Ecto neural progenitor cell (in vitro differentiated cells): ENCODE measurements at places on chromosomes 12 and 14.

DNA sequence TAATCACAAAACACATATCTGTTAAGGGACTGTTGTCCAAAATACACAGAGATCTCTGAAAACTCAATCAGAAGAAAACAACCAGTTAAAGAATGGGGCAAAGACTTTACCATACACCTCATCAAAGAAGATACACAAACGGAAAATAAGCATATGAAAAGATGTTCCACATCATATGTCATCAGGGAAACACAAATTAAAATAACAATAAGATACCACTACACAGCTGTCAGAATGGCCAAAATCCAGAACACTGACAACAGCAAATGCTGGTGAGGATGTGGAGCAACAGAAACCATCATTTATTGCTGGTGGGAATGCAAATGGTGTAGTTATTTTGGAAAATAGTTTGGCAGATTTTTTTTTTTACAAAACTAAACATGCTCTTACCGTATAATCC, 220.5 kb upstream of the FOXN3 start:
- no peak for DNase-seq

- DNase-seq, result no peak
These were observed 6.7 kb upstream of the EML1 start for GRCh38 chr14:99786511-99786989.

DNA sequence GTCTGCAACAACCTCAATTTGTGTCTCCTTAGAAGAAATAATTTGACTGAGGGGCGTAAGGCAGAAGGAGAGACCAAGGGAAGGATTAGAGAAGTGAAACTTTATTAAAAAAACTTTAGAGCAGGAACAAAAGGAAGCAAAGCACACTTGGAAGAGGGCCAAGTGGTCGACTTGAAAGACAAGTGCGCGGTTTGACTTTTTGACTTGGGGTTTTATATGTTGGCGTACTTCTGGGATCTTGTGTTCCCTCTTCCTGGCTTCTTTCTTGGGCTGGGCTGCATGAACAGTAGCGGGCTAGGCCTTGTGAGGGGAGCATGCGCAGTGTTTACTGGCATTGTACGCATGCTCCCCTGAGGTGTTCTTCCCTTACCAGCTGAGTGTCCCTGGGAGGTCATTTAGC, 369.3 kb upstream of the DCN start:
- no peak for DNase-seq

DNA sequence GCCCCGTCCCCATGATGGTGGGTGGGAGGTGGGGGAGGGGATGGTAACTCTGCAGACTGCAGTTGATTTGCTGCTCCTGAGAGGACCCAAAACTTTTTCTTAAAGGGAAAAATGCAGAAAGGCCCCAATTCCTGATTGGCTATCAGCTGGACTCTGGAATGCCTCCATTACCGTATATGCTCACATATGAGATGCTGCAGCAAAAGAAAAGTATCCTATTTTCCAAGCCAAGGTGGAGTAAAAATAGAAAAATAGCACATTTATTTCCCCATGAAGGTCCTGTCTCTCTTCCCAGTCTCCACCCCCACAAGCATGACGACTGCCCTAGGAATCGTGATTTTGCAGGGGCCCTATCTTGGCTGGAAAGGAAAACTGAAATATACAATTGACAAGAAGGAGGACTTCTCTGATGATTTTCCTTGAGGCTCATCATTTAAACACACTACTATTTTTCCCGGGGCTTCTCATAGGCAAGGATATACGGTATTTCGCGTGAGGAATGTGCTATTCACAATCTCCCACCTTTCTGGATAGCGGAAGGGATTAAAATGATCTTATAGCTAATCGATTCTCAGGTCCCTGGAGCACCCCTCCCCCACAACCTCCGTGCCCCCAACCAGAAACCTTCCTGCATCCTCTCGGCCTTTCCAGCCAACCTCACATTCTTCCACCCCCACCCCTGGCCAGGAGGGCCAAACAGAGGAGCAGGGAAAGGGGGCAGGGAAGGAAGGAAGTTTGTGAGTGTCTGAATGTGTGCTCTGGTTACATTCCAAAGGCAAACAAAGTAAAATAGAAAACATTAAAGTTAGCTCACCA, 138.9 kb upstream of the CCND2 start:
- peak; percentile 74 for DNase-seq

DNA sequence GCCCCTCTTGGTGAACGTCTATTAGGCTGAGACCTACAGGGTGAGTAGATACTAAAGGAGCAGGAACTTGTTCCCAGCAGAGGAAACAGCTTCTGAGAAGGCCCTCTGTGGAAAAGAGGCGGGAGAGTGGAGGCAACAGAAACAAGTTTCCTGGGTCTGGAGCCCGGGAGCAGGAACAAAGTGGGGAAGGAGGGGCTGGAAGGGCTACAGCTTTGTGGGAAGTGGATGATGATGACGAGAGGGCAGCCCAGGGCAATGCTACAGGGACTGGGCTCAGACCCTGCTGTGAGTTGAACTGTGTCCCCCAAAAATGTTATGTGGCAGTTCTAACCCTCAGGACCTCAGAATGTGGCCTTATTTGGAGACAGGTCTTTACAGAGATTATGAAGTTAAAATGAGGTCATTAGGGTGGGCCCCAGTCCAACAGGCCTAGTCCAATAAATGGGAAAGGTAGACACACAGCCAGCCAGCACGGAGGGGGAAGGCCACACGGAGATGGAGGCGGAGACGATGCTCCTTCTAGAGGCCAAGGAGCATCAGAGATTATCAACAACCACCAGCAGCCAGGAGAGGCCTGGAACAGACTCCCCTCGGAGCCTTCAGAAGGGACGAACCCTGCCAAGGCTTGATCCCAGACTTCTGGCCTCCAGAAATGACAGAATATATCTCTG, 14.3 kb downstream of the CAMKK2 start:
- DNase-seq, result no peak

GRCh38 chr12:104534162-104534856, 77.6 kb downstream of the CHST11 start:
- DNase-seq, result no peak
